ENCODE measurements at places on chromosomes 13 and 19.

DNA sequence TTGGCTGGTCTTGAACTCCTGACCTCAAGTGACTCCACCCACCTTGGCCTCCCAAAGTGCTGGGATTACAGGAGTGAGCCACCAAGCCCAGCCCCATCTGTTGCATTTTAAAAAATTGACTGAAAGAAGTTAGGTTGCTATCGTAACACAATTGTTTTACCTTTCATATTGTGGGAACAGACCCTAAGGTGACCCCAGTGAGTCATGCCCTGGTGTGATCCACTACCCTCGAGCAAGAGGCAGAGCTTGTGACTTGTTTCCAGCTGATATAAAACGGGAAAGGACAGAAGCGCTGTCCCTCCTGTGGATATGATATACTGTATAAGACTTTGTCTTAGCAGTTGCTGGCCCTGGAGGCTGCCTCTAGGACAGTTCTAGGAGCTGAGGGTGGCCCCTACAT is 308.6 kb downstream of the HS6ST3 start:
- no peak for DNase-seq

- DNase-seq = no peak
Observed at GRCh38 chr19:51800473-51801244, 5.7 kb downstream of the FPR3 start.

- no peak for DNase-seq
Observed at GRCh38 chr19:17720440-17720839, 1.2 kb downstream of the MAP1S start.

GRCh38 chr19:18515959-18516358 is 5.9 kb downstream of the ELL start:
- no peak for DNase-seq

DNA sequence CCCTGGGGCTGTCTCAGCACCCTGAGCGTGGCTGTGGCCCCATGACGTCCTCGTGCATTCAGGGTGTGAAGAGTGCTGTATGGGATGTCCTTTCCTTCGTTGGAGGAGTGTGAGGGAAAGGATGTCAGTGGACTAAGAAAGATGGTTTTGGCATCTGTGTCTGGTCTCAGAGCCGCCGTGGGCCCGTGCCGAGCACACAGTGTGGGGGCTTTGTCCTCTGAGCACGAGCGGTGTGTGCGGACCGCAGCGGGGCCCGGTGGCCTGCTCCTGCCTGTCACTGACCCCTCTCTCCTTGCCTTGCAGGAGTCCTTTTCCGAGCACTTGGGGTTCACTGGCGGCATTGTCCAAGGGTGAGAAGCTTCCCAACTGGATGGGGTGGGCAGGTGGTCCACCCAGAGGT is 63.3 kb upstream of the LDLR start:
- no peak for DNase-seq

GRCh38 chr19:6092329-6093286 is 17.7 kb downstream of the RFX2 start:
- peak; percentile 79 for DNase-seq

DNA sequence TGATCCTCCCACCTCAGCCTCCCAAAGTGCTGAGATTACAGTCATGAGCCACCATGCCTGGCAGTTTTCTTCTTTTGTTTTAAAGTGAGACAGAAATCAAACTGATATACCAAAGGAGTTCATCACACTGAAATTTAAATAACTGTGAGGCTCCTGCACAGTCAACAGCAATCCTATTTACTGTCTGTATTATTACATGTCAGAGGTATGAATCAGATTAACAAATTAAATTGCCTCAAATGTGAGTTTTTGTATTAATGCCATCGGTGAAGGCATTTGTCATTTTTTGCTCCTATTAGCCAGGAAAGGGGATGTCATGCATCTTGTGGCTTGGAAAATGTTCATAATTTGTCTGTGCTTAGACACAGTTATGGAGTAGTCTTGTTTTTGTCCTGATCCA is 20.4 kb downstream of the DCT start:
- DNase-seq = no peak

DNA sequence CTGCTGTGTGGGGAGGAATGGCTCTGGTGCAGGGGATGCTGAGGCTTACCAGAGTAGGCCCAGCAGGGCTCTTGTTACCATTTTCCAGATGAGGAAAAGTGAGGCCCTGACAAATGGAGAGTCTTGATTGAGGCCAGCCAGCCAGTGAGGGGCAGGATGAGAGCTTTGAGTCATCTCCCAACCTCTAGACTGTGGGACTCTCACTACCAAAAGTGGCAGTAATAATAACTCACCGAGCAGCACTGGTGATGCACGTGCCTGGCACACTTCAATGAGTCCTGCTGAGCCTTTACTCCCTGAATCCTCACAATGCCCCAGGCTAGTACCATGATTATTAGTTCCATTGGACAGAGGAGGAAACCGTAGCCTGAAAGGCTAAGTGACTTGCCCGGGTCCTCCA is 7.8 kb downstream of the CIC start:
- no peak for DNase-seq

DNA sequence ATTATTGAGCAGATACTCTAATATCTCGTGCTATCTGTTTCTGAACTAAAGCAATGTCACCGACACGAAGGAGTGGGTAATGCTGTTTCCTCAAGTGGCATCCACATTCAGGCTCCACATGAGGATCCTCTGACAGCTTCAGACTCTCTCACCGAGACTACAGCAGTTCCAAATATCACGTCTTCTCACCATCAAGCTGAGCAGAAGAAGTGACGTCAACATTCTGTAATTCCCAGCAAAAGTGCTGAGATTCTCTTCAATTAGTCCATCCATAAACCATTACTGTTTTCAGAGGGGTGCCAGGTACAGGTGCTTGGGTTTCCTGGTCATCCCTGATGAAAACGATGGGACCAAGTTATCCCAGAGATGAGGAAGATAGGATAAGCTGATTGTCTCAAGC is 110.0 kb upstream of the DACH1 start:
- DNase-seq = no peak

Measured in ecto neural progenitor cell (in vitro differentiated cells).